ENCODE measurements at places on chromosomes 3 and 15.

DNA sequence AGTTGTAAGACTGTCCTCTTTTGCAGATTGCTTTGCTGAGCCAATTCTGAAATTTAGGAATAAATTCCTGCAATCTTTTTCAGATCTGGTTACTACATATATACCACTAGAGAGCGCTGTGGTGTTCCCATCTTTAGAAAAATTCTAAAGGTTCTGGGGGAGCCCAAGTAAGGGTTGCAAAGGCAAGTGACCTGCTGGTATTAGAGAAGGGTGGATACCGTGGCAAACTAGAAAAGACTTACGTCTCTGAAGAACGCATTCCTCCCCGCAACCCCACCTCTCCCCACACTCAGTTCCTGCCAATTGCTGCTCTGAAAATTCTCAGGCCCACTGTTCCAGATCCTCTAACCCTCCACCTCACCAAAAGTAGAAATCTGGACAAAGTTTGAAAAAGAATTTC, 48.5 kb downstream of the EFHB start:
- DNase-seq, result peak; percentile 22

DNA sequence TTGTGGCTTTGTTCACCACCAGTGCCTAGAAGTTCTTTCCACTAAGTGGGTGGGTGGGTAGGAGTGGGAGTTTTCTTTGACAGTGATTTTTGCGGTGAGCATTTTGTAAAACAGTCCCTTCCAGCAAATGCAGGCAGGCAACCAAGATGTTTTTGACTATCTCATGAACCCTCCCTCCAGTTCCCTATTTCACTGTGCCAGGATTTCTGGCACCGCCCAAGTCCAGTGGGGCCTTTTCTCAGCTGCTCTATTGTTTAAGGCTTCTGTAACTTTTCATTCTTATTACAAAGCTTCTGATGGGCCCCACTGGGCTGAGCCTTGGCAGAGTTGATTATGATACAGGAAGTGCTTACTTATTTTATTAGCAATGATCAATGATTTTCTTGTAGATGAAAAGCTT, 236.0 kb downstream of the EDEM1 start:
- DNase-seq, result peak; percentile 44

DNA sequence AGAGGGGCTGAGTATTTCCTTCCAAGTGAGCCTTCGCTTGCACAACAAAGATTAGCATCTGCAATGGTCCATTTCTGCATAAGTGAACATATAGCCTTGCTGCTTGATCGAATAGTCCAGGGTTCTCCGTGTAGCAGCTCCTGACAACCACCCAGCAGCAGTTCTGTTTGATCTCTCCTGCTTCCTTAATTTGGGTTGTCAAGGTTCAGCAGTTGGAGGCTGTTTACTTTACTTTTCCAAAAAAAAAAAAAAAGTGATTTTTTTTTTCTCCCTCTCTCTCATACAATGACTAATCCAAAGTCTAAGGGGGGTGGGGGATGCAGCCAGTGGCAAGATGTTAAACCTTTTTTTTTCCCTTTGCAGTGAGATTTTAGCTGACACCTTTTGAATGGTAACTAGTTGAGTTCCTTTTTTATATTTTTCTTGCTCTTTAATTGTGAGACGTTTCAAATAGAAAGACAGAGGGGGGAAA, 3.6 kb downstream of the FOXP1 start:
- peak; percentile 38 for DNase-seq

DNA sequence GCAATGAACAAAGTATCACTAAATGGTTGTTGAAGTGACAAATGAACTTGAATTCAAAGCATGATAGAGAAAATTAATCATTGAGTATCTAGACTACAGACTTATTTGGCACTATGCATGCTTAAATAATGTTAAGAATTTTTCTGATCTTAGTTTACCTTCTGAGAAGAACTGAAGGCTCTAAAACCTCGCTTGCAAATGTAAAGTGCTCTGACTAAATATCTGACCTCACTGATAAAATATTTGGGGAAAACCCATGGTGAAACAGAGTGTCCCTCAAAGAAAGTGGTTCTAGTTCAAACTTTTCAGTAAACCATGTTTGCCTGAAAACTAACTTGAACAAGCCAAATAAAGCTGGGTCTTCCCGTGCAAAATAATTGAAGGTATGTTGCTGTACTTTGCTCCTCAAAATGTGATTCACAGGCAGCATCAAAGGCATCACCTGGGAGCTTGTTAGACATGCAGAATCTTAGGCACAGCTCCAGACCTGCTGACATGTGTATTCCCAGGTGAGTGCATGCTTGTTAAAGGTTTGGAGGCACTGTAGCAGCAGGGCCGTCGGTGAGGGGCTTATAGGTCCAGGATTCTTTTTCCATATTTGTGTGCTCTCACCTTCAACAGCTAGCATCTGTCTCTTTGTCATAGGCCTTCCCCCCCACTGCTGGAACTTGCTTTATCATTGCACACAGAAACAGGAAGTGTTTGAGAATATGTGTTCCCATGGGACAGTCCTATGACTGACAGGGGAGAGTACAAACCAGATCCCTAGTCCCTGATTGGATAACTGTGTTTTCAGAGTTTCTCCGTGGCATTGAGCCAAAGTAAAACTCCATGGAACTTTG, 524.2 kb upstream of the LMCD1 start:
- peak; percentile 40 for DNase-seq

- DNase-seq, result no peak
Observed at GRCh38 chr3:186260726-186261125, 101.3 kb downstream of the DGKG start.

DNA sequence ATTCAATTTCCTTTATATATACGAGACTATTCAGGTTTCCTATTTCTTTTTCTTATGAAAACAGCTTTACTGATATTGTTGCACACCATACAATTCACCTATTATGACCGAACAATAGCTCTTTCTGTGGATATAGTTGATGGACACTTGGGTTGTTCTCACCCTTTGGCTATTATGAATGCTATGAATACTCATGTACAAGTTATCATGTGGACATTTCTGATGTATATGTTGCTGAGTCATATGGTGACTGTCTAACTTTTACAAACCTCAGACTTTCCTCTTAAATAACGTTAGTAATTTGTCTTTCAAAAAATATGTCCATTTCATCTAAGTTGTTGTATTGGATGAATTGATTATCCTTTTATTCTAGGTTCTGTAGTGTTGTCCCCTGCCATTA, 15.7 kb upstream of the USF3 start:
- no peak for DNase-seq

DNA sequence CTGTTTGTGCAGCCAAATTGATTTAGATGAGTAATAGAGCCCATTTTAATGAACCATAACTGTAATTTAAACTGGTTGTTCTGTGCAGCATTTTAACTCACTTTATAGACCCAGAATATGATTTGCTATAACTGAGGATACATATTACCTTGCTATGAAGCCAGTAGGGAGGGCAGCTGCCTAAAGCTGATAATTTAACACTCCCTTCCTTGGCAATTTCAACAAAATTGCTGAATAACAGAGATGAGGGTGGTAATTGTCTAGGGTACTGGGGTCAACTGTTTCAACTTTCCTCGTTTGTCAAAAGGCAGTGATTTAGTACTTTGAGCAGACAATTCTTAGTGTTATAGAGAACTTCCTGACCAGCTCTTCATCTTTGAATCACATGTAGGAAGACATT, 304.9 kb upstream of the POU1F1 start:
- DNase-seq, result no peak

- DNase-seq, result peak; percentile 91
Observed at GRCh38 chr3:98012979-98013378, 22.1 kb downstream of the GABRR3 start.

- no peak for DNase-seq
Observed at GRCh38 chr3:156551746-156552145, 3.2 kb downstream of the SSR3 start.

GRCh38 chr15:51185213-51186159, 90.8 kb upstream of the TNFAIP8L3 start:
- peak; percentile 95 for DNase-seq

Measured in muscle of leg (tissue), 16 donors.